Fibroblast of skin of right biceps (primary cell): ENCODE measurements at places on chromosomes 13 and 19.
A peak's percentile ranks its signal among the peaks of the same experiment; 100 is the strongest.

- no peak for DNase-seq
These were observed 42.9 kb upstream of the F7 start for GRCh38 chr13:113062691-113063090.

DNA sequence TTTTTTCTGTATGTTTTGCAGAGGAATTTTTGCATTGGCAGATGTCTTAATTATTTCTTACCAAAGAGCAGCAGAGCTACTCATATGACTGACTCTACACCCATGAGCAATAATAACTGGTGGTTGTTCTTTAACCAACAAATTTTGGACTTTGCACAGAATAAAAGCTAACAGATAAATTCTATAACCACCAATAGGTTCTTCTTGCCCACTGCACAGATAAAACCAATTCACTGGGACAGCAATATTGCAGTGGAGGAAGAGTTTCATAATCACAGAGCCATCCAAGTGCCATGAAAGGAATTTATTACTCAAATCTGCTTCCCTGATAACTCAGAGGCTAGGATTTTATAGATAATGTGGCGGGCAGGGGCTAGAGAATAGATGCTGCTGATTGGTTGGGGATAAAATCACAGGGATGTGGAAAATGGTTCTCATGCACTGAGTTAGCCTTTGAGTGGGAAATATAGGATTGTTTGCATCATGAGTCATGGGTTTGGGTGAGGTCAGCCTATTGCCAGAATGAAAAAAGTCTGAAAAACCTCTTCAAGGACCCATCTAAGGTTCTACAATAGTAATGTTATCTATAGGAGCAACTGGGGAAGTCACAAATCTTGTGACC is 104.3 kb upstream of the PCDH17 start:
- no peak for DNase-seq

DNA sequence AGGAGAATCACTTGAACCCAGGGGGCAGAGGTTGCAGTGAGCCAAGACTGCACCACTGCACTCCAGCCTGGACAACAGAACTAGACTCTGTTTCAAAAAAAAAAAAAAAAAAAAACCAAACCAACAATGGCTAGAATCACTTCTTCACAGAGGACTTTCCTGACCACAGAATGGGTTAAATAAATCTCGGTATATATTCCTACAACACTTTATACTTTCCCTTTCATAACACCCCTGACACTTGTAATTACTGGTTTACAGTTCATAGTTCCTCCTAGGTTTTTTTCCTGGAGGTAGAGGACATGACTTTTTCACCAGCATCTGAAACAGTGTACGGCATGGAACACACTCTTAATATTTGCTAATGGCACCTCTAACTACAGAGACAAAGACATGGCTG is 31.4 kb downstream of the ZDHHC20 start:
- no peak for DNase-seq

DNA sequence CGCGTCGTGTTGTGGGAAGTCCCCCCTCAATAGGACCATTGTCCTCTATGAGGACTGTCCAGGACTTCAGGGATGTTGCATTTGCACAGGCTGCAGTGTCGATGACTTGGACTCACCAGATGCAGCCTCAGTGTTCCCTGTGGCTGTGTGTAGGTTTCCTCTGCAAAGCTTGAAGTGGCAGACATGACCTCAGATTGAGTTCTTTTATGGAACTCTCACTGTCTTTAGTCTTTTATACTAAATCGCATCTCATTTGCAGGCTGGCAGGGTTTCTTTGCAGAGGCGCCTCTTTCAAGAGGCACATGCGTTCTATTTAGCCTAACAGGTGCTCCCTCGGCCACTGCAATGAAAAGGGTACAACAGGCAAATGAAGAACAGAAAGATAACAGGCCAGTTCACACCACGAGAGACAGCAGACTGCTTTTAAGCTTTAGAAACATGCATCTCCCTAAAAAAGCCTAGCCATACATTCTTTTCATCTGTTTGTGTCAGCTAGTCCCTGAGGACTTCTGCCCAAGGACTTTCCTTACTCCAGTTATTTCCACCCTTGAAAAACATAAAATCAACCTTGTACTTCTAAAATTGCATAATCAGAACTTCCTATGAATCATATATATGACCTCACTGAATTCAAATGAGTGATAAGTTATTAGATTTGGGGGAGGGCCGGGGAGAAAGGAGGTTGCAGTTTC is 118.4 kb downstream of the RAB20 start:
- peak; percentile 68 for DNase-seq

GRCh38 chr13:71469626-71470025 is 397.4 kb downstream of the DACH1 start:
- no peak for DNase-seq

GRCh38 chr19:18070181-18070580 is 16.6 kb downstream of the IL12RB1 start:
- no peak for DNase-seq

DNA sequence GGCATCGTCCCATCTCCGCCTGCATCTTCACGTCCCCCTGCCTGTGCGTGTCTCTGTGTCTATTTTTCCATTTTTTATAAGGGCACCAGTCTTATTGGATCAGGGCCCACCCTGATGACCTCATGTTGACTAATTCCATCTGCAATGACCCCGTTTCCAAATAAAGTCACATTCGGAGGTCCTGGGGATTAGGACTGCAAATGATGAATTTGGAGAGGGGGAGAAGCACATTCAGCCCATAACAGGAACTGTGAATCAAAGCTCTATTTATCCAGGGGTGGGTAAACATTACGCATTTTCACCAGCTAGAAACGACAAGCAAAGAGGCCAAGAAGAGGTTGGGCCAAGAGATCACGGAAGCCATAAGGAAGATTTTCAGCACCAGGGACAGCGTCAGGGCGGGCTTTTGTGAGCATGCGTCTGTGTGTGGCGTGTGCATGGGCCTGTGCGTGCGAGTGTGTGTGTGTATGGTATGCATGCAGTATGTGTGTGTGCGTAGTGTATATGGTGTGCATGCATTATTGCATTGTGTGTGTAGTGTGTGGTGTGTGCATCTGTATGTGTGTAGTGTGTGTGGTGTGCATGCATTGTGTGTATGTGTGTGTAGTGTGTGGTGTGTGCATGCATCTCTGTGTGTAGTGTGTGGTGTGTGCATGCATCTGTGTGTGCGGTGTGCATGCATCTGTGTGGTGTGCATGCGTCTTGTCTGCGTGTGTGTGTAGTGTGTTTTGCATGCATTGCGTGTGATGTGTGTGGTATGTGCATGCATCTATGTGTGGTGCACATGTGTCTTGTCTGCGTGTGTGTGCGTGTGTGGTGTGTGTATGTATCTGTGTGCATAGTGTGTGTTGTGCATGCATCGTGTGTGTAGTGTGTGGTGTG is 19.6 kb downstream of the CELF5 start:
- peak; percentile 66 for DNase-seq

- DNase-seq, result no peak
These were observed 99.4 kb upstream of the SERP2 start for GRCh38 chr13:44273991-44274770.

GRCh38 chr13:32036757-32037156 is 5.2 kb downstream of the FRY start:
- no peak for DNase-seq

GRCh38 chr13:20953245-20953931 is 50.8 kb upstream of the XPO4 start:
- no peak for DNase-seq

GRCh38 chr13:95295026-95295425 is 6.2 kb downstream of the ABCC4 start:
- DNase-seq, result peak; percentile 62

GRCh38 chr19:34503531-34504272 is 22.1 kb downstream of the WTIP start:
- DNase-seq, result no peak

DNA sequence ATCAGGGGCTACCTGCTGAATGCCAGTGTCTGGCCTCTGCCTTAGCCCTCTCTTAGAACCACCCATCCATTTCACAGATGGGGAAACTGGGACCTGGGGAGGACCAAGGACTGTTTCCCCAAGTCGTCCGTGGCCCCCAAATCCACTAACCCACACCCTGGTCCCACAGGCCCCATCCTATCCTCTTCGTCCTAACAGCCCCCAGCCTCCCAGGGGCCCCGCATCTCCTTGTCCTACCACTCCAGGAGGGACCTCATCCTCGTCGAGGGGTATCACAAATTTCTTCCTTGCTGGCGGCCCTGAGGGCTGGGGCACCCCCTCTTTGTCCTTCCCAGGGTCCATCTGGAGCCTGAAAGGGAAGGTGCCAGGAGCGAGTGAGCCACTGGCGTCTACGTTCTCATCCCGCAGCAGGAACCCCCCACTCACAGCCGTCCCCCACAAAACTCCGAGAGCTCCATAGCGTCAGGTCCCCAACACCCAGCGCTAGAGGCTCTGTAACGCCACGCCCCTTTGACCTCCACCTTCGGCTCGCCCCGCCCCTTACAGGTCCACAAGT is 606 bp downstream of the ERCC1 start:
- DNase-seq, result no peak

DNA sequence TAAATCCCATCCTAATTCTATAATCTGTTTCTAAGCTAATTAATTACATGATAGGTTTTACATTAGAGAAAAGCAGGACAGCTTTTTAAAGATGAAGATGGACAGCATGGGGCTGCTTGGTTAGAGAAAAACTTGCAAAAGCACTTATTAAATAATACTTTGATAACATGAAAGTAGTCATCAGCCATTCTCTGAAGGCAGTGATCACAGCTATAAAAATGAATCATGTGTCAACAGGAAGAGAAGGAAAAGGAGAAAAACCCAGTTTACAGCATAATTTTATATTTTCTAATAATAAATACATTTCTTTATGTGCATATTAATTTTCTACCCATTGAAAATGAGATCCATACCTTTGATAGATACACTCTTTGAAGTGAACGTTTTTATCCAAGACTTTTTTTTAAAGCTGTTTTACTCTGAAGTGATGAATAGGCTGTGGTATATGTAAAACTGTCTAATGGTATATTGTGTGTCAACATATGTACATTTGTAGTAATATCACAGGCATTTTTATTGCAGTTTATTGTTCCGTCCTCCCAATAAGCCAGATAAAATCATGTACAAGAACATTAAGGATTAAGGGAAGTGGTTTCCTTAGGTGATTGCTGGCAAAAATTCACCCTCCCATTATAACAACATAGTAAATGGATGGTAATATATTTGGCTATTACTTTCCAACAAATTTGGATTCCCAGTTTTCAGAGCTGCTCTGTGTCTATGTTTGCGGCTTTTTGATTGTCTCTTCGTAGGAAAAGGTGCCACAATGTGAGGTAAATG is 1.3 kb upstream of the KLF5 start:
- no peak for DNase-seq

- no peak for DNase-seq
These were observed 1274.6 kb downstream of the SLITRK5 start for GRCh38 chr13:88945793-88946192.

DNA sequence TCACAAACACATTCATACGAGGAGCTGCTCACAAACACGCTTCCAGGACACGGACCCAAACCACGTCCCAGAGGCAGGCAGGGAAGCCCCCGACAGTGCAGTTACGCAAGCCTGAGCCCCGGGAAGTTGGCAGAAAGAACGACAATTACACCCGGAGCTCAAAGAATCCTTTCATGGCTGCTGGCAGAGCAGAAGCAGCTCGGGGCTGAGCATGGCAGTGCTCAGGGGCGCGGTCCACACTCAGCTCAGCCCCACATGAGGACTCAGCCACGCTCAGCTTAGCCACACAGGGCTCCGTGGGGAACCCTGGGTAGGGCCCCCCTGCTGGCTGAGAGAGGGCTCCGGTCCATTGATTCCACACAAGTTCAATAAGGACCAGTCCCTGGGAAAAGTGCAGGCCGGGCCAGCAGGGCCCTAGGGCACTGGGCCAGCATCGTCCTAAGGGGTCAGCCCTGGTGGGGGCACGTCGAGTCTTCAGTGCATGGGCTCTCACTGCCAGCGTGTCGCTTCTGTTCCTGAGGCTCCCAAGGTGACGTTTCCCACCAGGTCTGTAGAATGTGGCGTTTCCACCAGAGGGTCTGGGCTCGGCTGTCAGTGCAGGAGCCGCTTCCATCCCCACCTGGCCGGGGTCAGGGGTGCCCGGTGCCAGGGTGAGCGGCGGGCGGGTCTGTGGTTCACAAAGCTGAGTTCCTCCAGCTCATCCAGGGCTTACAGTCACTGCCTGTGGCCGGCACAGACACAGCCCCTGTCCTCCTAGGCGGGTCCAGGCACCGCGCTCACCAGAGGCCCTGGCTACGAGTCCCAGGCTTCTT is 23.1 kb downstream of the GAS6 start:
- no peak for DNase-seq

DNA sequence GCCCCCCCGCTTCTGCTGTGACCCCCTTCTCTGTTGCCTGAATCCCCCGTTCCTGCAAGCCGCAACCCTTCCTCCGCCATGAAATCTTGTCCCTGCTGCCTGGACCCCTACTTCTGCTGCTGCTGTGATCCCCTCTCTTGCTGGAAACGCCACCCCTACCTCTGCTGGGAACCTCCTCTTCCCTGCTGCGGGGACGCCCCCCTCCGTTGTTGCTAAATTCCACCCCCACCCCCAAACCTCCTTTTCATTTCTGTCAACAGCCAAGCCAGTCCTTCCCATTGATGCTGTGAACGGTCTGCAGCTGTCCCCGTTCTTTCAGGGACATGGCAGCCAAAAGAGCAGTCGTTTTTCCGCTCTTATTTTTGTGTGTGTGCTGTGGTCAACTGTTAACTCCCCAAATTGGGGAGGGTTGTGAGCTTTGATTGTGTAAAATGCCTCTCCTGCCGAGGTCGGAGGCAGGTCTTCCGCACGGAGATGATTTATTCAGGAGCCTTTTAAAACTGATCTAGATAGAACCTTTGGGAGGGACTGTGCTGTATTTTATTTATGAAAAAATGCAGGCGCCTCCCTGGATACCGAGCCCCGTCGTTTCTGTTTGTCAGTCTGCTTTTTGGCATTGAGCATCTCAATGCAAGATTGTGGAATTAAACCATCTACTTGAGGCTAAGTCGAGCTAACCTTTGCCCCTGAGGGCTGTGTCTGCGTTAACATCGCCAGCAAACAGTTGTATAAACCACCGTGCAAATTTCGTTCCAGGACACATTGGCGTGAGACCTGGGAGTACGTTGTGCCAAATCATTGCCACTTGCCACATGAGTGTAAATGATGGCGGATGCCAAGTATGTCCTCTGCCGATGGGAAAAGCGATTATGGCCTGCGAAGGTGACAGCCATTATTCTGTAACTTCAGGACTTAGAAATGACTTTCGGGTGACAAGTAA is 27.9 kb upstream of the NDUFS7 start:
- DNase-seq, result peak; percentile 20

DNA sequence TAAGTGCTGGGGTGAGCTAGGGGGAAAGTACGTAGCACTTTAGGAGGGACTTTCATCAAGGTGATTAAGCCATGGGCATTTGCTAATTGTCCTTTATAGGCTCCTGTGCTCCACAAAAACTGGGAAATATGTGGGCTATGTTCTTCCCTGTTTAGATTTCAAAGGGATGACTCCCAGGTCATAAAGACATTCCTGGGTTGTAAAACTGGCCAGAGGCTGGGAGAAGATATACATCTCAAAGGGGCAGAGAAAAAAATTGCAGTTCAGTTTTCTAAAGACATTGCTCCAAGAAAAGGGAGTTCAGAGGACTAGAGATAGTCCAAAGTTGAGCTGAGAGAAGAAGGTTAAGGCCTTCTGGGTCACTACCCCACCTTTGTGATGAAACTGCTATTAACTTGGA is 204.8 kb downstream of the MYO16 start:
- DNase-seq, result peak; percentile 0

- peak; percentile 80 for DNase-seq
These were observed 17.8 kb upstream of the ENOX1 start for GRCh38 chr13:43804461-43805070.

- DNase-seq, result peak; percentile 56
These were observed 8.0 kb downstream of the NAPSA start for GRCh38 chr19:50357178-50358100.

- no peak for DNase-seq
These were observed 134.0 kb downstream of the MAB21L1 start for GRCh38 chr13:35342440-35342839.
